ENCODE measurements at places on chromosomes 7 and 10.

- DNase-seq, result no peak
Observed at GRCh38 chr7:141519623-141520022, 31.6 kb upstream of the AGK start.

GRCh38 chr7:77696643-77697534 is 630 bp downstream of the RSBN1L start:
- DNase-seq, result no peak

- DNase-seq, result no peak
Observed at GRCh38 chr10:4586776-4587175, 239.2 kb upstream of the AKR1E2 start.

GRCh38 chr10:23478570-23478969 is 39.7 kb downstream of the OTUD1 start:
- no peak for DNase-seq

All from esophagus squamous epithelium (tissue), 5 donors.